ENCODE measurements at places on chromosomes 7 and 10.

DNA sequence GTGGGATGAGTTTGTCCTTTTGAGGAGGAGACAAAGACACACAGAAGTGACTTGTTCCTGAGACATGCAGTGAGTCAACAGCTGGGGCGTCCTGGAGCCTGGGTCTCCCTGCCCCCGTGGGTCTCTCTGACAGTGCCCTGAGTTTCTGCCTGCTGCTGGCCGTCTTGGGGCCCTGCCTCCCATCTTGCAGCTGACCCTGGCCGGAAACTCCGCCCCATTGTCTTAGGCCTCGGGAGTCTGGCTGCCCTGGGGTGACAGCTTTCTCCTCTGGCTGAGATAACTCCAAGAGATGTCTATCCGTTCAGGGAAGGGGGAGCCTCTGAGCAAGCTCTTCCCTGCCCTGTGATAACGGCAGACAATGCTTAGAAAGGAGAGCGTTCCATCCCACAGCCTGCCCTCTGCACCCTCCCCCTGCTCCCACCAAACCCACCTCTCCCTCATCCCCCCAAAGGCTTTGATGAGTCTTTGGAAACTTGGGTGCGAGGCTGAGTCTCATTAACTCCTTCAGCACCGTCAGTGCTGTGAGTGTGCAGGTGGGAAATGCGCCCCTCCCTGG is 69.5 kb upstream of the PODXL start:
- peak; percentile 93 for DNase-seq

DNA sequence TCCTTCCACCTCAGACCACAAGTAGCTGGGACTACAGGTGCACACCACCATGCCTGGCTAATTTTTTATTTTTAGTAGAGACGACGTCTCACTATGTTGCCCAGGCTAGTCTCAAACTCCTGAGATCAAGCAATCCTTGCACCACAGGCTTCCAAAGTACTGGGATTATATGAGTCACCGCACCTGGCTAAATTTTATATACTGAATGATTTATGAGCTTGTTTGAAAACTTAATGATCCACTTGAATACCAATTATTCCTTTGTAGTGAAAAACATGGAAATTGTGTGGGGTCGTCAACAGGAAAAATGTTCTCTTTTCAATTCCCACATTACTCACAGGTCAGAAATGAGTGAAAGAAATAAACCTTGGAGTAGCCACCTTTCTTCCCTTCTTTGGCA is 31.3 kb downstream of the RAPGEF5 start:
- DNase-seq = no peak

GRCh38 chr7:39645482-39646407 is 22.4 kb downstream of the RALA start:
- no peak for DNase-seq

DNA sequence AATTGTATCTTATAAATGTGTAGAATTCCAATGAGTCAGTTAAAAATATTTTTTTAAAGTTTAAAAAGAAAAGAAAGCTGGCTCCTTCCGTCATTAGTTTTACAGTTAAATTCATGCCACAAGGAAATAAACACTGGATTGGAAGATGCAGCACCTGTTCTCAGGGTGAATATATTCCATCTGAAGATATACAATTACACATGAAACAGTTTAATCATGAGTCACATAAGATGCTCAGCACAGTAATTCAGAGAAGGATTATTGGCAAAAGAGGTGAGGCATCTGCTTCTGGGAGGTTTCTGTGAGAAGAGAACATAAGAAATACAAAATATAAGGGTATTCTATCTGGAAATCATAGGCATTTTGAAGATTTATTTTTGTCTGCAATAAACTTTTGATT is 376.5 kb upstream of the SORCS1 start:
- no peak for DNase-seq

DNA sequence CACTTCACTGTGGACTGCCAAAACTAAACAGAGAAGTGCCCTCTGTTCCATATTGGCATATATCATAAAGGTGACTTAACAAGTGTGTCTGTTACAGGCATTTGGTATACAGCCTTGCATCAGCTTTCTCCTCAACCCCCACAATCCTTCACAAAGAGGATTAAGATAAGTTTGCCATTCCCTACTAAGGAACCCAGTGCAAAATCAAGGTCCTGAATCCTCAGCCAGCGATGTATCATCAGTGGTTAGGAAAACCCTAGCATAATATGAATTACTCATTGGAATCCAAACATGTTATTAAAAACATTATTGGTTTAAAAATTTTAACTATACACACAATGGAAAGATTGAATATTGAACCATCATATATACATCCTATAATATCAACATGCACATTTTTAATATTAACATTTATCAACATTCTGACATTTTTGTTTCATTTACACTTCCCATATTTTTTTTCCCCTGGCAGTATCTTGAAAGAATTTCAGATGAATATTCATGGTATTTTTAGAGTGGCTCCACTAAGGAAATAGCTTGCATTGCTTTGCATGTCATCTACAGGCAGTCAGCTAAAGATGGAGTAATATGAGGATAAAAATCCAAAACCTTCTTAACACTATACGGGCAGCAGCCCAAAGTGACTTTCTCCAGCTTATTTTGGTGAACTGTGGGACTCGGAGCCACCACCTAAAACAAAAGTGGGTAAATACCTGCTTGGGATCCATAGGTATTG is 215.6 kb upstream of the CHRM2 start:
- no peak for DNase-seq

GRCh38 chr10:11255796-11256444 is 238.2 kb downstream of the CELF2 start:
- DNase-seq = no peak

DNA sequence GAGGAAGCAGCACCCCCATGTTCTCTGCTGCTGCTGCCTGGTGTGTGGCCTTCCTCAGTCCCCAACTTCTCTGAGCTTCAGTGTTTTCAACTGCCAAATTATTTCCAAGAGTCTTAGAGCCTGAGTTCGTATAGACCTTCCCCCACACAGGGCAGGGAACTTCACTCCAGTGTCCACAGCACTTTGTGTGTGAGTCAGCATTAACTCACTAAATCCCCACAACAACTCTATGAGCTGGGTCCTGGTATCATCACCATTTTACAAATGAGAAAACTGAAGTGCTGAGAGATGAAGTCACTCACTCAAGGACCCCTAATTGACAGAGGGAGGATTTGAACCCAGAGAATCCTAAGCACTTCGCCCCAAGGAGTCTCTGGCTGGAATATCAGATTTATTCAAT is 48.3 kb downstream of the ADCYAP1R1 start:
- DNase-seq = peak; percentile 43

Measured in AG20443 (cell line).